ENCODE measurements at places on chromosomes 5 and 9.

GRCh38 chr5:133523961-133524586, 88.3 kb downstream of the FSTL4 start:
- no peak for DNase-seq

GRCh38 chr9:109981091-109981490, 201.1 kb downstream of the PALM2AKAP2 start:
- DNase-seq = no peak

DNA sequence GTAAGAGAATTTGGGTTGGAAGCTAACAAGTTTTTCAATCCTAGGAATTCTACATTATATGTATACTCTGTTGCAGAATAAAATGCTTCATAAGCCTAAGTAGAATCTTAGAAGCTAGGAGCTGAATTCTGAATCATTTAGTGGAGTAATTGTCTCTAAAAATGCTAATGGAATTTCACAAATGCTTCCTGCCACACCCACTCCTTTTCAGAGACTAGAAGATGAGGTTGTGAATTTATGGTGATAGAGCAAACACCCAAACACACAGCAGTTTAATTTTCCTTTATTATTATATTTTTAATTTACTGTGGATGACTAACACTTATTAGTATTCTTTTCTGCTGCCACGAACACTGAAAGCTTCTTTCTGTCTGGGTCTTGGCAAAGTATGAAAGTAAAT, 208.0 kb upstream of the PDE4D start:
- no peak for DNase-seq

GRCh38 chr5:9329125-9329524, 216.8 kb downstream of the SEMA5A start:
- DNase-seq = no peak

- DNase-seq = no peak
Observed at GRCh38 chr5:159175547-159175946, 33.8 kb downstream of the RNF145 start.

DNA sequence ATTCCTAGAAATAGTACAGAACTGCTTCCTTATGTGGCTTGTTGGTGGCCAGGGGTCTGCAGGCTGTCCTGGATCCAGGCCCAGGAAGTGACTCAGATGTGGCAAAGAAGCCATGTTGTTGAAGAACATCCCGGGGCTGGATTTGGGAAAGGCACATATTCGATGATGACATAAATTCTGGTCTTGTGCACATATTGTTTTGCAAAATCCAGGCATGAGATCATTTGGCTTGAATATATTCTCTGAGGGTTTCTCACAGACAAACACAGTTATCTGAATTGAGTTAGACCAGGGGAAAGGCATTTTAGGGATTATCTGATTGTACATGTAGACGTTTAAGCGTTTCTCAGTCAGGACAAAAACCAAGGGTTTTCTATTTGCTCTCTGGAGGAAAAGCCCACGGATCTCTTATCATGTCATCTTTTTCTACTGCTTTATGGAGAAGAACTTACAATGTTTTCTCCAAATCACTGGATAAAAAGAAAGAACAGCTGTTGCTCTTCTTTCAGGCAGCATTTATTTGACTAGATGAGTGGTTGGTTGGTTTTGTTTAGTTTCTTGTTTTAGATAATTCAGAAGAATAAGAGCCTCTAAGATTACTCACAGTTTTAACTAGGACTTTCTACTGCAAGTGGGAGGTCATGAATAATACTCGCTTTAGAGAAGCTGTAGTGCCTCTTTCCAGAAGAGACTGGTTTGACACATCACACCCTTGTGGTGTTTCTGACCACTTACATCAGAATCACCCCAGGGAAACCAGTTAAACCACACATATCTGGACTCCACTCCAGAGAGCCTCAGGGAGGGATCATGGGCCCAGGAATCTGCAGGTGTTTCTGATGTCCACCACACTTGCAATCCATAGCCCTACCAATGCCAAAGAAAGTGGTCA, 29.5 kb upstream of the LHFPL2 start:
- DNase-seq = no peak

DNA sequence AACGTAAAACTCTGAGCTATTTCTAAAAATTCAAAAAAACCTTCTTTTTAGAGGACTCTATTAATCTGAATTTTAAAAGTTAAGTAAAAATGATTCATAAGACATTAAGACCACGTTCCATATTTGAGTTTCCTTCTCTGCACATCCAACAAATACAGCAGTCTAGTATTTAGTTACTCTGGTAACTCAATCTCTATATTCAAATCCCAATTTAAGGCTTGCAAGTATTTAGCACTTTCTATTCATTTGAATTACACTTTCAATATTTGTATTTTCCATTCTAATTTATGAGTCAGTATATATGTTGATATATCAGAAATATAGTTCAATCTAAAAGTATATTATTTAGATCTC, 17.7 kb downstream of the RFX3 start:
- no peak for DNase-seq

GRCh38 chr9:126842977-126843799, 17.3 kb upstream of the ZBTB34 start:
- DNase-seq = no peak

DNA sequence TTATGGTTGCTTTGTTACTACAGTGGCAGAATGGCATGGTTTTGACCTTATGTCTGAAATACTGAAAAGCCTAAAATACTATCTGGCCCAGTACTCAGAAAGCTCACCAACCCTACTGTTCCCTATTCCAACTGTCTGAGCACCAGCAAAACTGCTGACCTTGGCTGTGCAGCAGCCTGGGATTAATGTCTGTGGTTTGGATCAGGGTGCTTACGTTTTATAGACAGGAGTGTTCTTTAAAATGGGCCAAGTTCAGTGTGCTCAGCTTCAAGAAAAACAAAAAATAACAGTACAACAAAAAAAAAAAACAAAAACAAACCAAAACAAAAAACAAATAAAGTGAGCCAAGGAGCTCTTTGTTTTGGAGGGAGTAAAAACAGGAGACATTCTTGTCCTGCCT, 36.4 kb downstream of the SLC28A3 start:
- DNase-seq = no peak

GRCh38 chr5:112138526-112138925, 280.6 kb downstream of the EPB41L4A start:
- no peak for DNase-seq

GRCh38 chr5:154484393-154485095, 6.5 kb upstream of the HAND1 start:
- DNase-seq = no peak

GRCh38 chr5:100693481-100693880, 158.3 kb downstream of the FAM174A start:
- DNase-seq = no peak

DNA sequence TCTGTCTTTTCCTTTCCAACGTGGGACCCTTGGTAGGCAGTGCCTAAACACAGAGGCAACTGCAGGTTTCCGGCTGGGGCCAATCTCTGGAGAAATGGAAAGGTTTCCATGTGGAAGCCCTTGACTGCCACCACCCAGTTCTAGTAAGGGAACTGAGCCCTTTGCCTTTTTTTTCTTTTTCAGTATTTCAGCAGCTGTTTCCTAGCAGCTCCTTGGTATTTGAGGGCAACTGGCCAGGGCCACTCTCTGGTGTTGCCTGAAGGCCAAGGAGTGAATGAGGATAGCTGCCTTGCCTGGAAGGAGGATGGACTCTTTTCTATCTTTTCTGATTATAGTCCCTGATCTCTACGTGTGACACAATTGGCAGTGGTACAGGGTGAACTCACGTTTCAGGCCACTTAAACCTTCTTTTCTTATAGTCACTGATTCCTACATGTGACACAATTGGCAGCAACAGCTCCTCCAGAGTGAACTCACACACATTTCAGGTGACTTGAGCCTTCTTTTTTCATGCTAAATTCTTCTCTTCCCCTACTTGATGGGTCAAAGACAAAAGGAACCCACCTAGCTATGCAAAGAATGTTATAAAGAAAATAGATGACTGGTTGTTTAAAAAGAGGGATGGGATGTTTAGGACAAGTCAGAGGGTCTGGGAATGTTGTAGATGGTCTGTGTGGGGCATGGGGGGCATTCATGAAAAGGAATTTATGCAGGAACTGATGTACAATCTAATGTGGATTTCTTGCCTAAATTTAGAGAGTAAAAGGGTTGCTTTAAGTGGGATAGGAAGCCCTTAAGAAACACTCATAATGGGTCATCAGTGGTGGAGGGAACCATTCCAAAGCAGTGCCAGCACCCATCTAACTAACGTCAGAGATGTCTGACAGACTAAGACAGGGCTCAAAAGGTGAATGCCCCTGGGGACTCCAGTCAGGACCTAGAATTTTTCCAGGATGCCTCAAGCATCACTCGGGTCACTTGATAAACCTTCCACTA, 190.1 kb downstream of the TMEM232 start:
- DNase-seq = no peak

DNA sequence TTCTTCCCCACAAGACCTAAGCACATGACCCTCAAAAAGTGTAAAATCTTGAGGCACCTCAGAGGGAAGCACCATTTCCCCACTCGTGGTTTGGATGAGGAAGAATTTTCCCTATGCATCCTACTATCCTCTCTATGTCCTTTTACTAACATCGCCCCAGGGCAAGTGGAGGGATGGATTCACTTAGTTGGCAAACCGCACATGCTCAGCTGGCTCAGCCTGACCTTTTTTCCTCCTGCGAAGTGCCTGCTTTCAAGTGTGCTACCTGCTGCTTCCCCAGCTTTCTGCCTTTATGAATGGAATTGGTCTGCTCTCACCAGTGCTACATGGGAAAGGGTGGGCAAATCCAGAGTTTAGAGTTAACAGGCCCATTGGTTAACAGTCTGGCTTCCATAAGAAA, 56.6 kb upstream of the IFNK start:
- DNase-seq = no peak

- DNase-seq = no peak
Observed at GRCh38 chr5:127233590-127233989, 57.0 kb upstream of the MEGF10 start.

DNA sequence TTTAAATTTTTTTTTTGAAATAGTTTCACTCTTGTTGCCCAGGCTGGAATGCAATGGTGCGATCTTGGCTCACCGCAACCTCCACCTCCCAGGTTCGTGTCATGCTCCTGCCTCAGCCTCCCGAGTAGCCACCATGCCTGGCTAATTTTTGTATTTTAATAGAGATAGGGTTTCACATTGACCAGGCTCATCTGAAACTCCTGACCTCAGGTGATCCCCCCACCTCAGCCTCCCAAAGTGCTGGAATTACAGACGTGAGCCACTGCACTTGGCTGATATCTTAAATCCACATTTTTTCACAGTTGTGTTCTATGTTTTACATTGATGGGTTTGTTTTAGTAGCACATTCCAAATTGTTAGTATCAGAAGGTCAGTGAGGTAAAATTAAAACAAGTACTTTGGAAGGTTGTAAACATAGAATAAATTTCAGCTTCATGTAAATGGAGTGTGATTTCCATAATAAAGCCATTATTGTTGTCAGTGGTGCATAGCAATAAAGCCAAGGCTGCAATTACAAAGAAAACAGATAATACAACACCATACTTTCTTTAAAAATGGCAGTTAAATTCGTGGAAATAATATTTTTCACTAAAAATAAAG, 287.2 kb downstream of the ARRDC3 start:
- no peak for DNase-seq

GRCh38 chr5:171355302-171355724, 32.3 kb upstream of the NPM1 start:
- no peak for DNase-seq

GRCh38 chr9:20040991-20041696, 252.3 kb upstream of the SLC24A2 start:
- no peak for DNase-seq

GRCh38 chr5:172235827-172236736, 42.1 kb downstream of the EFCAB9 start:
- DNase-seq = no peak

DNA sequence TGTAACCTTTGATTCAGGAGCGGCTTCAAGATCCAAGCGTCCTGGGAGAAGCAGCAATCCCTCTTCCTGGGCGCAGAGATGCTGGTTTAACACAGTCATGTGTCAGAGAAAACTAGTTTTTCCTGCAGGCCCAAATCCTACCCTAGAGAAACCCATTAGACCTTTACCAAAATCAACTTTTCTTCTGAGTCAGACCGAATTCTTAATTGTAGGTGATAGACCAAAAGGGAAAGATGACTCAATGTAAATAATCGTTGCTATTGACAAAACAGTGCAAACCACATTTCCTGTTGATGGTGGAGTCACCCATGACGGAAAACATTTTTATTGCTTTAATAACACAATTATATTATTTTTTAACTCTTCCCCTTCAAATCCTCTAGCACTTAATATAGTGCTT, 40.1 kb downstream of the SLC1A1 start:
- no peak for DNase-seq

GRCh38 chr5:167765352-167765751, 526.1 kb upstream of the WWC1 start:
- no peak for DNase-seq
